NCI-H1092 (cell line): ENCODE measurements at places on chromosomes 13 and 19.

GRCh38 chr13:64272681-64273080 is 2857.0 kb upstream of the PCDH20 start:
- no peak for DNase-seq

- DNase-seq = peak; percentile 9
Observed at GRCh38 chr13:70080012-70080411, 27.6 kb upstream of the ATXN8OS start.

GRCh38 chr13:109529964-109530363 is 256.4 kb downstream of the IRS2 start:
- no peak for DNase-seq

DNA sequence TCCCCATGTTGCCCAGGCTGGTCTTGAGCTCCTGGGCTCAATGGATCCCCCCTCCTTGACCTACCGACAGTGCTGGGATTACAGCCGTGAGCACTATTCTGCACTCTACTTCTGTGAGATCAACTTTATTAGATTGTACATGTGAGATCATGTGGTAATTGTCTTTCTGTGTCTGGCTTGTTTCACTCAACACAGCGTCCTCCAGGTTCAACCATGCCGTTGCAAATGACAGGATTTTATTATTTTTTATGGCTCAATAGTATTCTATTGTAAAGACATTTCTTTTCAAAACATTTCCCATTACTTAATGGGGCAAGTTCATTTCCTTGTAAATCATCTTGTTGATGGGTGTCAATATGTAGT is 1.5 kb upstream of the OBI1 start:
- no peak for DNase-seq
